Activated naive CD4-positive, alpha-beta T cell treated with Interleukin-2 at 50 U/mL for 16 hours (primary cell): ENCODE measurements at places on chromosomes 6 and 20.

DNA sequence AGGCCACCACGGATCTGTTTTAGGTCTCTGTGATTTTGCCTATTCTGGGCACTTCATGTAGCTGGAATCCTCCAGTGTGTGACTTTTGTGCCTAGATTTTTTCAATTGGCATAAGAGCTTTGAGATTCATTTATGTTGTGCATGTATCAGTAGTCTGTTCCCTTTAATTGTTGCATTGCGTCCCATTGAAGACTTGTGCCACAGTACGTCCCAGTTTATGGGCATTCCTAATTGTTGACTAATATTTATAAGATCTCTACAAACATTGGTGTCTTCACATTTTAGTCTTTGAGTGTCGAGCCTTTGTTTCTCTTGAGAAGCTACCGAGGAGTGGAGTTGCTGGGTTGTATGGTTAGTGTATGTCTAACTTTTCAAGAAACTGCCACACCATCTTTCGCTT, 704 bp upstream of the FAM210B start:
- DNase-seq: no peak

- DNase-seq: peak; percentile 10
Observed at GRCh38 chr6:13624871-13625288, 9.7 kb downstream of the NOL7 start.

DNA sequence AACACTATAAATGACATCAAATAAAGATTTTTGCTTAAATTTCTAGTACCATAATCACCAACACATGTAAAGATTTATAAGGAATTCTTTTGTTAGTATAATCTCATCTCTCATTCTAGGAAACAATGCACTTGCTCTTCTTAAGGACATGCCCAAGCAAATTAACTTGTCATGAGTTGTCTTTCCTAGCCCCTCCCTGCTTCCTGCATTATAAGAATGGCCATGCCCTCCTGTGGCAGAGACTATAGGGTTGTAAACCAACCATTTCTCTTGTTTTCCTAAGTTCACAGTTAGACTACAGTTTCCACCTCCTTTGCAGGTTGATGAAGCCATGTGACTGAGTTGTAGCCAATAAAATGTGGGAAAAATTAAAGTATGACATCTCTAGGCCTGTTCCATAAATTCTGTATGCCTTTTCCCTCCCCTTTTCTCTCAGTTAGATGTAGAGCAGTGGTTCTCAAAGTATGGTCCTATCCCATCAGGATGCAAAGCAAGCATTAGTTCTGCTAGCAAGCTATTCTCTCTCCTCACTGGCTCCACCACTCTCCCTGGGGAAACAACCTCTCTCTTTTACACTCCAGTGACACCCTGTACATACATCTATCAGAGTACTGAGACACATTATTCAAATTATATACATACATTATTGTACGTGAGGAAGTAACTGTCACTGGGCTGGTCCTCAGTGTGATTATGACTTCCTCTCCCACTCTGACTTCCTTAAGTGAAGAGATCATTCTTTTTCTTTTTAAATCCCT, 295.0 kb downstream of the PKHD1 start:
- DNase-seq: no peak

DNA sequence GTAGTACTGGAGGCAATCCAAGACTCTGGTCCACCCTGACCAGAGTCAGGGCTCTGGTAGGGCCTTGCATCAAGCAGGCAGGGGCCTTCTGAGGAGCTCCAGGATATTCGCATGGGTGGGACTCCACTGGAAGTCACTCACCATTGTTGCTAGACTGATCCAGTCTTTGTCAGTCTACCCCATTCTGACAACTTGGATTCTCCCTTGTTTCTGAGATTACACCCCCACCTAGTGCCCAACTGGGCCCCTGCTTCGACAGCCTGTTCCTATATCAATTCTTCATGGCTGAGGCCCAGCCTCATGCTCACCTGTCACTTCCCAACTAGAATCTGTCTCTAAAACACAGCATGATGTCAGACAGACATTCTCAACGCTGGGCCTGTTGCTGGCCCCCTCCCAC, 5.2 kb downstream of the SLC35D3 start:
- no peak for DNase-seq

GRCh38 chr6:75922226-75922625, 150.2 kb downstream of the IMPG1 start:
- no peak for DNase-seq

DNA sequence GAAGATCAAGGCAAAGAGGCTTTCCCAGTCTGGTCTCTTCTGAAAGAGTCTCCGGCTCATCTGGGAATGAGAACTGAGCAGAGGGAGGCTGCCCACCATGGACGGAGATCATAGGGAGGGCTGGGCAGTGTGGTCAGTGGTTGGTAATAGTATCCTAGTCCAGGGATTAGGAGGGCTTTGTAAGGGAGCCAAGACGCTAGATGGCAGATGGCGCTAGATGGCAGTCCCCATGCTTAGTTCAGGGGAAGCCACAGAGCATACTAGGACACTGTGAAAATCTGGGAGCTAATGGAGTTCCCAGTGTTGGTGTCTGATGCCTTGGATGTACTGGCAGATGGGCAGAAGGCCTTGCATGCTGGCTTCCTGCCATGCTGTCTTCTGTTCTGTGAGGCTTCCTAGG, 21.7 kb upstream of the DAAM2 start:
- DNase-seq: no peak

DNA sequence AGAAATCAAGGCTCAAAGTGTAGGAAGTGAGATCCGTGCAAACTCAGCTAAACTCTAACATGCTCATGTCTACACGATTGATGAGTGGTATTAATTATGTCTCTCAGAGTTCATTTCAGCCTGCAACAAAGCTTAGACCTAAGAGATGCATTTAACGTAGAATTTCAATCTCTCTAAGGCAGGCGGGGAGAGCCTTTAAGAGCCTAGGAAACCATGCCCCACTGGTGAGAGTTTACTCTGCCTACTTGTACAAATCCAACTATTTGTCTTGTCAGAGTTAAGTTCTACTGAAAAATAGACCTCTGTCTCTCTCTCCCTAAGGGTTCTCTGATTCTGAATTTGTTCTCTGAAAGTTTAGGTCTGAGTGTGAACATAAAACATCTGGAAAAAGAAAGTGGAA, 100.9 kb downstream of the SPTLC3 start:
- no peak for DNase-seq

DNA sequence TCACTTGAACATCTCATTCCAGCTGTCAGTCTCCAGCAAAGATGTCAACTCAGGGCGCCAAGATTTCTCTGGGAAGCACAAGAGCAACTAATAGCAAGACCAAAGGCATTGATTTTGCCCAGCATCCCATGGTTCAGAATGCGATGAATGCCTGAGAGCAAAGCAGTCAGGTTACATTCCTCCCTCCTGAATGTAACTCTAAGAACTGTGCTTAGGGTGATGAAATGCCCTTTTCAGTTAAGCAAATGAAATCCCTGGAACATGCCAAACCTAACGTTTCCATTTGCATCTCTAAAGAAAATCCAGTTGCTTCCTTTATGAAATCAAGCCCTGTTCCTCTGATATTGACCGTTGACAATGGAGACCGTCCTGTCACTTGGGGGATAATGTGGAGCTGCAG, 224.0 kb upstream of the PLN start:
- no peak for DNase-seq
